Activated naive CD8-positive, alpha-beta T cell treated with anti-CD3 and anti-CD28 coated beads for 36 hours (primary cell): ENCODE measurements at places on chromosomes 2 and 18. TPM values are rescaled to one million over a fixed set of nuclear protein-coding genes. Genes with fewer than 3 reads are reported as not detected.

- H3K27me3 ChIP-seq: no peaks in the 10 kb centered on the region
- peaks cover 13% of the 10 kb centered on the region for H3K4me1 ChIP-seq
- DNase-seq: no peak
- no peak overlapping the region for H3K4me3 ChIP-seq
Observed at GRCh38 chr2:157321466-157321865, 4.2 kb downstream of the ERMN start.

GRCh38 chr2:237282568-237283128 is 131.3 kb downstream of the COL6A3 start:
- no peak overlapping the region for H3K4me3 ChIP-seq
- peaks cover 20% of the 10 kb centered on the region for H3K27me3 ChIP-seq
- no peaks in the 10 kb centered on the region for H3K36me3 ChIP-seq
- no peak for DNase-seq
- no peaks in the 10 kb centered on the region for H3K4me1 ChIP-seq
- H3K27ac ChIP-seq: no peak overlapping the region

- peaks cover 38% of the 10 kb centered on the region for H3K36me3 ChIP-seq
- H3K27me3 ChIP-seq: no peaks in the 10 kb centered on the region
- DNase-seq: no peak
- no peaks in the 10 kb centered on the region for H3K4me1 ChIP-seq
- H3K27ac ChIP-seq: no peak overlapping the region
Observed at GRCh38 chr2:197571627-197572271, 55.9 kb downstream of the MOB4 start.

DNA sequence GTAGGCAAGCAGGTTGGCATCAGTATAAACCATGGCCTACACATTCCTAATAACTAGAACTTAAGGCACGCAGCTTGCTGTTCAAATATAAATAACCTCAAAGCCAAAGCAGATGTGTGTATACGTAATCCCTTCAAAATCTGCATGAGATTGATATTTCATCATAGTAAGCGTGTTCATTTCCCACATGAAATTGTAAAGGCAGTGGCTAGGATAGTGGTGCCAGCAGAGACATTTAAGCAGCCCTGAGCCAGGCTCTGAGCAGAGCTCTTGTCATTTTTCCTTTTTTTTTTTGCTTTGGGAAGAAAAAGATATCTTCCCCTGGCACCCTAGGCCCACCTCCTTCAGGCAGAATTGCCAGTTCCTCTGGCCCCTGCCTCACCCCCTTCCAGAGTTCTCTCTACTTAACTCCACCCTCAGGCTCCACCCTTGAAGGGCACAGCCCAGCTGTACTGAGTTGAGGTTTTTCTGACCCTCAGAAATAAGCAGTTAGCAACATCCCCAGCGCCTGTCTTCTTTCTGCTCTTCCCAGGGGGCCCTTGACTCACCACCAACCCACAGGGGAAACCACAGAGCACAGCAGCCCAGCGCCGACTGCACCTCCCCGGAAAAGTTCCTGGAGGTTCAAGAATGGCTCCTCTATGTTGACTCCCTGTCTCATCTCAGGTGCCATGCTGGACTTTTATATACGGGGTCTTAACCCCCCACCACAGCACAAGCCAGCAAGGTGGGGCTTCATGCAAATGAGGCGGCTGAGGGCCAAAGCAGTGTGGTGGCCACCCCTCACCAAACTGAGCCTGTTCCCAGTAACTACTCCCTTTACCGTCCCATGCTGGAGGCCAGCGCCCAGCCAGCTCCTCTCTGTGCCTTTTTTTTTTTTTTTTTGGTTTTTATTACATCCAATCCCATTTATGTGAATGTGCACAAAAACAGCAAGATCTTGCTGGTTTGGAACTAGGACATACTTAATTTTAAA is 84.7 kb downstream of the EHD3 start:
- no peaks in the 10 kb centered on the region for H3K36me3 ChIP-seq
- H3K27me3 ChIP-seq: no peaks in the 10 kb centered on the region
- no peak overlapping the region for H3K27ac ChIP-seq
- no peak overlapping the region for H3K4me3 ChIP-seq
- H3K4me1 ChIP-seq: peaks cover 43% of the 10 kb centered on the region

GRCh38 chr18:43932140-43932539 is 654.9 kb upstream of the SYT4 start:
- no peaks in the 10 kb centered on the region for H3K36me3 ChIP-seq
- no peaks in the 10 kb centered on the region for H3K4me1 ChIP-seq
- H3K4me3 ChIP-seq: no peak overlapping the region

DNA sequence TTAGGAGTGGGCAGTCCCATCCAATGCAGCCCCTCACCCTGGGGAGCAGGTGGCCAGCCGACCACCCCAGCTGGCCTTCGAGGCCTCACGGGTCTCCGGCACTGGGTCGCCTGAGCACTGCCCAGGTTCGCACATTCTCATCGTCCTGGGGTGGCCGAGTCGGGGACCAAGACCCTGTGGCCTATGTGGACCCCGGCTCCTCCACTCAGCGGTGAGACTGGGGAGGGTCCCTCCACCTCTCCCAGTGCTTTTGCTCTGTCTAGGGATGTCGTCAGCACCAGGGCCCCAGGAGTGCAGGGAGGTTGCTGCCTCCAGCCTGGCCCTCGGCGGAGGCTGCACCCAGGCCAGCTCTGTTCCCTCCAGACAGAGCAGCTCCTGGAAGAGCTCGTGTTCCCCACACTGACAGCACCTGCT is 89.6 kb downstream of the TPO start:
- no peaks in the 10 kb centered on the region for H3K27me3 ChIP-seq
- H3K4me1 ChIP-seq: no peaks in the 10 kb centered on the region
- DNase-seq: no peak
- no peak overlapping the region for H3K4me3 ChIP-seq
- H3K27ac ChIP-seq: no peak overlapping the region
- H3K36me3 ChIP-seq: no peaks in the 10 kb centered on the region

DNA sequence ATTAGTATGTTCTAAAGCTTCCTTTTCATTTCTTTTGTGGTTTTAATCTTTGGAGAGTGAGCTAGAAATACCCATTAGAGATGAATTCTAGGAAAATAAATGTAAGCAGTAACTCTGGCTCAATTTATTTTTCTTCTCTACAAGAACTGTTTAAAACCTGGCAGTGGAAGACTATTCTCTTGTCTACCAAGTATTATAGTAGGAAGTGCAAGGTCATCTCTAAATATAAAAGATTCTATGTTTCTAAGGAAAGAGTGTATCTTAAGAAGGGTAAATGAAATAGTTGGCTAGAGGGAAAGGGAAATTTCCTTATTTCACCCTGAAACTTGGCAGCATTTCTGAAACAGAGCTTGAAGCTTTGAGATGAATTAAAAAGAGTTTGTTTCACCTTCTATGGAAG is 35.5 kb downstream of the PLCL1 start:
- H3K27me3 ChIP-seq: no peaks in the 10 kb centered on the region
- H3K4me1 ChIP-seq: peaks cover 38% of the 10 kb centered on the region
- no peaks in the 10 kb centered on the region for H3K36me3 ChIP-seq

Gene TMEM247
- not detected for total RNA-seq

Gene CPLX4
- not detected for total RNA-seq
